Endothelial cell (in vitro differentiated cells): ENCODE measurements at places on chromosomes 13 and 19.

GRCh38 chr19:12350185-12350889, 15.1 kb downstream of the ZNF442 start:
- no peak for DNase-seq
- peaks cover 72% of the 10 kb centered on the region for H3K36me3 ChIP-seq
- H3K27me3 ChIP-seq: no peaks in the 10 kb centered on the region

DNA sequence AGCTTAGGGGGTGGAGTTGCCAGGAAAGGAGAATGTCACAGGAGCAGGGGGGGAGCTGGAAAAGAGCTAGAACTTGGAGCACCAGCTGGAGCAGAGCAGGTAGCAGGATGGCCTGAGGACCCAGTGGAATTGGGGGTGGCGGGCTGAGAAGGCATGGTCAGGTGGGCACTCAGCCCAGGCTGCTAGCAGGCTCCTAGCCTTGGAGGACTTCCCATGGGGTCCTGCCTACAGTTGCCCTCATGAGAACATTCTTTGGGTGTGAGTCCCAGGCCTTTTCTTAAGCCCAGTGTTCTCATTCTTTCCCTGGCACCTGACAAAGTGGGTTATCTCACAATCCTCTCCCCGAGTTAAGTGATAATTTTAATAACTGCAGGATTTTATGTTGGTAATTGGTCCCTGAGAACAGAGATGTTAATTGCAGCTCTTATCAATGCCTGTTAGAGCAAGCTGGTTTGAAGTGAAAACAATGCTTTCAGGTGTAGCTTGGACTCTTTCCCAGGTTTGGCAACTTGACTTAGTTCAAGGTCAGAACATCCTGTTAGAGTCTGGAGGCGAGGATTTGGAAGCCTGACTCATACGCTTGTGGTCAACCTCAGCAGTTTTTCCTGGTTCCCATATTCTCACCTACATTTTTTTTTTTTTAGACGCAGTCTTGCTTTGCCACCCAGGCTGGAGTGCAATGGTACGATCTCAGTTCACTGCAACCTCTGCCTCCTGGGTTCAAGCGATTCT, 18.1 kb upstream of the OLFM4 start:
- H3K27me3 ChIP-seq: peaks cover under 1% of the 10 kb centered on the region
- no peak for DNase-seq
- peaks cover 10% of the 10 kb centered on the region for H3K4me1 ChIP-seq
- H3K36me3 ChIP-seq: no peaks in the 10 kb centered on the region
- no peak overlapping the region for H3K27ac ChIP-seq

GRCh38 chr13:27141746-27142145, 29.9 kb downstream of the USP12 start:
- H3K27me3 ChIP-seq: peaks cover 1% of the 10 kb centered on the region
- no peak for DNase-seq
- peak overlapping the region; percentile 33 for H3K4me3 ChIP-seq
- peaks cover 21% of the 10 kb centered on the region for H3K4me1 ChIP-seq
- no peak overlapping the region for H3K27ac ChIP-seq

GRCh38 chr19:28305513-28305912, 907.4 kb downstream of the UQCRFS1 start:
- H3K36me3 ChIP-seq: no peaks in the 10 kb centered on the region
- H3K27ac ChIP-seq: no peak overlapping the region
- H3K4me3 ChIP-seq: no peak overlapping the region
- no peak for DNase-seq
- H3K4me1 ChIP-seq: no peaks in the 10 kb centered on the region

GRCh38 chr19:31511098-31511497, 161.9 kb upstream of the TSHZ3 start:
- DNase-seq: no peak
- no peaks in the 10 kb centered on the region for H3K36me3 ChIP-seq
- H3K4me1 ChIP-seq: peaks cover 3% of the 10 kb centered on the region
- H3K27ac ChIP-seq: no peak overlapping the region
- H3K27me3 ChIP-seq: peaks cover 5% of the 10 kb centered on the region
